HuH-7.5 (cell line): ENCODE measurements at places on chromosomes 13 and 19.

DNA sequence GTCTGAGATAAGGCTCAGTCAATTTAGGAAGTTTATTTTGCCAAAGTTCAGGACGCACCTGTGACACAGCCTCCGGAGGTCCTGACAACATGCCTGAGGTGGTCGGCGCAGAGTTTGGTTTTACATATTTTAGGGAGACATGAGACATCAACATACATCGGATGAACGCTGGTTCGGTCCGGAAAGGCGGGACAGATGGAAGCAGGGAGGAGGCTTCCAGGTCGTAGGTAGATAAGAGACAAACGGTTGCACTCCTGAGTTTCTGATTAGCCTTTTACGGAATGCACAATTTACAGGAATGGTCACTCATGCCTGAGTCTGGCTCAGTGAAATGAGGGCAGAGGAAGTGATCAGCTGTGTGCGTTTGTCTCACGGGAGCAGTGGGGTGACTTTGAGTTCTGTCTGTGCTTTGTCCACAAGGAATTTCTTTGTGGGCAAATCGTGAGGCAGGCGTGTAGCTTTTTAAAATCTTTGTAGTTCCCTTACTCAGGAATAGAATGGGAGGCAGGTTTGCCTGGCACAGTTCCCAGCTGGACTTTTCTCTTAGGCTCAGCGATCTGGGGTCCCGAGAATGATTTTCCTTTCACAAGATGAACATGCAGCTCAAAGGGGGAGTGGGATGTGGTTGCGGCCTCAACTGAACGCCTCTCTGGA lies 36.2 kb downstream of the C13orf46 start:
- no peak for DNase-seq

- DNase-seq: no peak
These were observed 2.0 kb downstream of the REX1BD start for GRCh38 chr19:18590273-18591272.

GRCh38 chr19:31572102-31572975 lies 223.1 kb upstream of the TSHZ3 start:
- DNase-seq: no peak

- no peak for DNase-seq
These were observed 26.7 kb downstream of the LATS2 start for GRCh38 chr13:21034603-21035191.

- DNase-seq: no peak
These were observed 30.2 kb upstream of the RB1 start for GRCh38 chr13:48273346-48273745.

DNA sequence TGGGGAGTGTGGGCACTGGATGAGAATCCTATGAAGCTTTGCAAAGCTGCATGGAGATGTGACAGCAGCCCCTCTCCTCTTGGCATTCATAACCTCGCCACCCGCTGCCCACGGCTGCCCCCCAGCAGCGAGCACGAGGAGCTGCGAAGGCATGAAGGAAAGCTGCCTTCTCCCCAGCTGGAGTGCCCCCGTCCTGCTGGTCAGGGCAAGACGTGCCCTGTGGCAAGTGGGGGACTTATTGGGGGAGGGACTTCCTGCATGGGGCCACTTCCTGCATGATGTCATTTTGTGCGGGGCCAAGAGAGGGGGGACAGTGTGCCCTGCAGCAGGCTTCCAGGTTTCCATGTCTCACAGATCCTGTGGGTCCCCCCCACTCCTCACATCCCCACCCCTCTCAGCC lies 85.9 kb downstream of the TSHZ3 start:
- no peak for DNase-seq

- peak; percentile 80 for DNase-seq
These were observed 9.1 kb downstream of the ZNF653 start for GRCh38 chr19:11496391-11497163.

GRCh38 chr19:13935765-13936510 lies 2.3 kb downstream of the PODNL1 start:
- DNase-seq: no peak

DNA sequence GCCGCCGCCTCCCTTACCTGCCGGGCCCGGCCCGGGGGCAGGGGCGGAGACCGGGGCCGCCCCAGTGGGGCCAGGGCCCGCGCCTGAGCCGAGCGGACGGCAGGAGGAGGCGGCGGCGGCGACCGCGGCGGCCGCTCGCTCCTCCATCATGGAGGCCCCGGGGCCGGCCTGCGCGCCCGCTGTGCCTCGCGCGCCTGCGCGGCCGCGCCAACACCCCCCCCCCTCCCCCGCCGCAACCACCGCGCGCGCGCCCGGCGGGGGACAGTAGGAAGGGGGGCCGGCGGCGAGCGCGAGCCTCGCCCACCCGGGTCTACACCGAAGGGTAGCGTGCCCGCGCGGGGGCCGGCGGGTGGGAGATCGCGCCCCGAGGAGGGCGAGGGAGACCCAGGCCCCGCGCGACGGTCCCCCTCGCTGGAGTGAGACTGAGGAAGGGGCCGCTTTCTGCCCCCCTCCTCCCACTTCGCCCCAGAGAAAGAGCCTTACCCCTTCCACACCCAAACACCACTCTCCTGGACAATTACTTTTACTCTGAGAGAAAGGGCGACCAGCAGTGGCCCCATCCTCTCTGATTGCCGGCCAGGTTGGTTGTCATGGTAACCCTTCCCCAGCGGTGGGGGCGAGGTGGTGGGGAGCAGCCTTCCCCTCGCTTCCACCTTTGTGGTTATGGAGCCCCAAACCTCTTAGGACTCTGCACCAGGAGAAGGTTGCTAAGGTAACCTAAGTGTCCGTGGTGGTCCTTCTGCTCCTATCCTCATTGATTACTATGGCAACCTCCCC lies at the start of gene STRN4:
Gene STRN4 (minus strand): TSS at position 170 of the 777 bp plus-strand sequence. CDS start 20 bp downstream, at position 150.
- peak; percentile 94 for DNase-seq

GRCh38 chr19:13764101-13764807 lies at the start of gene MRI1:
MRI1 (plus strand) TSS chr19:13764522; CDS start chr19:13764589, 67 bp downstream.
- DNase-seq: peak; percentile 97

DNA sequence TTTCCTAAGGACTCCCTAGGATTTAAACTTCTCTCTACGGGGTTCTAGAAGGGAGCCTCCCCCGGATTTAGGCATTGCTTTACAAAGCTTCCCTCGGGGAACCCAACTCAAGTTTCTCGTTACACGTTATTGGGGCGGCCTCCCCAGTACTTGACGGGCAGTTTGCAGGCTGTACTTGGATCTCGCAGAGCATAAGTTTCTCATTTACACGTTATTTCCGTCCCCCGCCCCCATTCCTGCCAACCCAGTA lies 584 bp downstream of the SMG9 start:
- no peak for DNase-seq

DNA sequence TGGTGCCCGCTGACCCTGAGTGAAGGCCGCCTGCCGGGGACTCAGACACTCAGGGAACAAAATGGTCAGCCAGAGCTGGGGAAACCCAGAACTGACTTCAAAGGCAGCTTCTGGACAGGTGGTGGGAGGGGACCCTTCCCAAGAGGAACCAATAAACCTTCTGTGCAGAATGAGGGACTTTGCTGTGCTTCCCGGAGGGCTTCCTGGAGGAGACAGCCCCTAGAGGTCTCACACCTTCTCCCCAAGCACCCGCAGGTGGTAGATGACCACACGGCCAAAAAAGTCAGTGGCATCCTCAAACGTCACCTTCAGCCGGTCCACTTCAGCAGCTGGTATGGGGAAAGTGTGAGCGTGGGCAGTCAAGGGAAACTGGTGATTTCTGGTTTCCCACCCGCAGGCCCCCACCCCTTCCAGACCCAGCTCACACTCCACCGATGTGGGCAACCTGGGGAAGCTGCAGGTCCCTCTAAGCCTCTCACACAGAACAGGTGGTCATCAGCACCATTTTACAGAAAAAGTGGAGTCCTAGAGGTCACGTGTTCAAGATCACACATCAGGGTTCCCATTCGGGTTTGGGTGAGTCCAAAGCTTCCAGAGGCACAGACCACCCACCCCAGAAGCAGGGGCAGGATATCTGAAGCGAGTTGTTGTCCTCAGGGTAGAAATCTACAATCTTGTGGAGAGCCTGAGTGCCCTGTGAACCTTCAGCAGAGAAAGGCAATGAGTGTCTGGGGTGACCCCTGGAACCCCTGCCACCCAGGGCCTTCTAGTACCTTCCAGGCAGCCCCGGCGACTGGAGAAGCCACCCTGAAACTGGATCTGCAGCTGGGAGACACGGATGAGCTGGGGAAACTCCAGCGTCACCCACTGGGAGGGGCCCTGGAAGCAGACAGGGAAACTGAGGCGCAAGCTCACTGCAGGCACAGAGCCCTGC lies 1.2 kb downstream of the NR2C2AP start:
- no peak for DNase-seq

- DNase-seq: no peak
These were observed 1031.0 kb upstream of the PCDH9 start for GRCh38 chr13:68261105-68261504.

DNA sequence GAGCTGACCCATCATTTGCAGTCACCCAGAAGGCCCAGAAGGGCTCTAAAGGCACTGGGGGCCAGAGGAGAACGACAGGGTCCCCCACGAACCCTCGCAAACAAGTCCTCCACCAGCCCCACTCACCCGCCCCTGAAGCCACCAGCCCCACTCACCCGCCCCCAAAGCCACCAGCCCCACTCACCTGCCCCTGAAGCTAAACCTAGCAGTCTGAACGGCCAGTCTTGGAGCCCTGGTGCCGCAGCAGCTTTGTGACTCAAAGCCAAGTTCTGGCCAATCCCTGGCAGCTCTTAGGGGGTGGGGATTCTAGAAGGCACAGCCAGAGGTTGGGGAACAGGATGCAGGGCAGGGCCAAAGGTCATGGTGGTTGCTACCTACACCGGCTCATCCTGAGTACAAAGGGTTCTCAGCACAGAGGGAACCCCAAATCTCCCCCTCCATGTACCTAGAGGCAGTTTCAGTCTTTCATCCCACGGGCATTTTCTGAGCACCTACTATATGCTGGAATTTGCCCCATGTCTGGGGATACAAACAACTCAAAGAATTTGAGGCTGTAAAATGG lies at the start of gene IQCN:
Gene IQCN (minus strand): TSS at position 234 of the 562 bp plus-strand sequence. CDS start 4,974 bp downstream, outside the sequence.
- no peak for DNase-seq

DNA sequence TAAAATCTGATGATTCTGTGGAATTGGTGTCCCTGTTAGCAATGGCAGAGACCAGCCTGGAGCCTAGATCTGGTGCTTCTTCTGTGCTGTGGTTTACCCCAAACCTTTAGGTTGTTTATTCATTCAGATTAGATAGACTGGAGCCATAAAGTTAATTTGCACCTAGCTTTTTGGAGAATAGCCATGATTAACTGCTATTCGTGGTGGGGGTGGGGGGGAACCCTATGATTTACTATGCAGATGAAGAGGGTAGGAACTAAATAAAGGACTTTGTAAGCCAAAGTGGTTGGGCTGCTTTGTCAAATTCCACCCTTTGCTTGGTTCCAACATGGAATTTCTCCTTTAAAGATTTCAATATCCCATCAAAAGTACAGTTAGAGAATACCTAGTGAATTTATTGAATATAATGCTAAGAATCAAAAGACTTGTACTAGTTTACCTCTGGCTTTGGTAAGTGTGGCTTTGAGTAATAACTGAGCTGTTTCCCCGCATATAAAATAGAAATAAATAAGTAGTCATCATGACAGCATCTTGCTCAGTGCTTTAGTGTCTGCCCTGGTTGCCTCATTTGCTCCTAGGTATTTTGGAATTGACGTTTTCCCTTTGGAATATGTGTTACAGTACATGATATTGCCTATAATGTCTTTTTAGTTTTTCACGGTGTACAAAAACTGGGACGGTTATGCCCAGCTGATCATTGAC lies 27.6 kb downstream of the SKA3 start:
- DNase-seq: no peak

GRCh38 chr13:63351533-63351932 lies 1935.9 kb upstream of the PCDH20 start:
- DNase-seq: no peak

DNA sequence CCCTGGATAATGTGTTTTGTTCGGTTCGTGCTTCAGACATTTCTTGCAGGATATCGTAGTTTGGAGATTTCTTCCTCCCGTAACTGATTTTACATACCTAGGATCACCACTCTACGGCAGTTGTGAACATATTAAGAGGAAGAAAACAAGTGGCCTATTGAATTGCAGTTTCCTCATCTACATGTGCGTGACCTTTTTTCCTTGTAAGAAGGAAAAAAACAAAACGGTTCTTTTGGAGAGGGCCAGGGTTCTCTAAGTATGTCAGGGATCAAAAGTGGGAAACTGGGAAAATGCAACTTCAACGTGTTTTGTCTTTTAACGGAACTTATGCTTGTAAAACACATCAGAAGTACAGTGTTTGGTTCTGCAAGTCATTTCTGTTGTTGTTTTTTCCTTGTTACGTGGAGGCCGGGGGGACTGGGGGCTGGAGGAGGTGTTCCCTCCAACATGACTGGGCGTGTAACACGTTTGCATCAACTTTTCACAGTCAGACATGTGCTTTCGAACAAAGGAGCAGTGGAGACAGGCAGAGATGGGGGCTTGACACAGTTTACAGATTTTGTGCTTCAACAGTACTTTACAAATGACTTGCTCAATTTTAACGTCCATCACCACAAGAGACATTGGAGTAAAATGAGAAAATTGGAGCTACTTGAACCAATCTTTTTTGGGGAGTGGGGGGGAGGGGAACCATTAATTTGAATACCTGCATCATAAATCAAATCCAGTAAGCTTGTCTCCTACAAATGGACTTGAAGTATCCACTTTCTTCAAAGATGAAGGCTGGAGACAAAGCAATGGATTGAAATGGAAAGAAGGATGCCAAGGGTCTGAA lies 3.8 kb downstream of the ZC3H4 start:
- no peak for DNase-seq

GRCh38 chr13:111572956-111573761 lies 252.7 kb downstream of the TEX29 start:
- no peak for DNase-seq

GRCh38 chr19:35257113-35257461 lies 8.3 kb downstream of the LSR start:
- no peak for DNase-seq

DNA sequence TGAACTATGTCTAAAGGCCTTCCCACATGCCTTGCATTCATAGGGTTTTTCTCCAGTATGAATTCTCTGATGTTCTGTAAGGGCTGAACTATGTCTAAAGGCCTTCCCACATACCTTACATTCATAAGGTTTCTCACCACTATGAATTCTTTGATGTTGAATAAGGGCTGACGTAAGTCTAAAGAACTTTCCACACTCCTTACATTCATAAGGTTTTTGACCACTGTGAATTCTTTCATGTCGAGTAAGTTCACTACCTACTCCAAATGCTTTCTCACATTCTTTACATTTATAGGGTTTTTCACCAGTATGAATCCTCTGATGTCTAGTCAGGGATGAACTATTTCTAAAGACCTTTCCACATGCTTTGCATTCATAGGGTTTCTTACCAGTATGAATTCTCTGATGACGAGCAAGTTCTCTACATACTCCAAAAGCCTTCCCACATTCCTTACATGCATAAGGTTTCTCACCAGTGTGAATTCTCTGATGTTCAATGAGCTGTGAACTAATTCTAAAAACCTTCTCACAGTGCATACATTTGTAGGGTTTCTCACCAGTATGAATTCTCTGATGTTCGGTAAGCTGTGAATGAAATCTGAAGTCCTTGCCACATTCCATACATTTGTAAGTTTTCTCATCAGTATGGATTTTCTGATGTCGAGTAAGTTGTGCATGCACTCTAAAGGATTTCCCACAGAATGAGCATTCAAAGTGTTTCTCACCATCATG lies 19.1 kb upstream of the ZNF260 start:
- DNase-seq: no peak

GRCh38 chr13:41188584-41188983 lies 5.8 kb downstream of the KBTBD7 start:
- DNase-seq: no peak

- DNase-seq: no peak
These were observed 379.0 kb downstream of the DNAJC15 start for GRCh38 chr13:43402380-43402779.

- no peak for DNase-seq
These were observed 1.8 kb downstream of the TPRX1 start for GRCh38 chr19:47802521-47803043.
